Activated CD8-positive, alpha-beta T cell treated with anti-CD3 and anti-CD28 coated beads for 36 hours (primary cell): ENCODE measurements at places on chromosomes 3 and 15. TPM values are rescaled to one million over a fixed set of nuclear protein-coding genes. Genes with fewer than 3 reads are reported as not detected.

- peaks cover 5% of the 10 kb centered on the region for H3K4me1 ChIP-seq
- H3K4me3 ChIP-seq = no peak within 1 kb of the TSS
- H3K27ac ChIP-seq = no peak within 1 kb of the TSS
- no peak for DNase-seq
- no peaks in the 10 kb centered on the region for H3K36me3 ChIP-seq
- peaks cover 2% of the 10 kb centered on the region for H3K27me3 ChIP-seq
Observed at GRCh38 chr3:69122403-69122802, at the start of gene LMOD3. Gene LMOD3, minus strand, starts transcription at chr3:69122595. Its CDS starts 209 bp downstream, at chr3:69122386.

DNA sequence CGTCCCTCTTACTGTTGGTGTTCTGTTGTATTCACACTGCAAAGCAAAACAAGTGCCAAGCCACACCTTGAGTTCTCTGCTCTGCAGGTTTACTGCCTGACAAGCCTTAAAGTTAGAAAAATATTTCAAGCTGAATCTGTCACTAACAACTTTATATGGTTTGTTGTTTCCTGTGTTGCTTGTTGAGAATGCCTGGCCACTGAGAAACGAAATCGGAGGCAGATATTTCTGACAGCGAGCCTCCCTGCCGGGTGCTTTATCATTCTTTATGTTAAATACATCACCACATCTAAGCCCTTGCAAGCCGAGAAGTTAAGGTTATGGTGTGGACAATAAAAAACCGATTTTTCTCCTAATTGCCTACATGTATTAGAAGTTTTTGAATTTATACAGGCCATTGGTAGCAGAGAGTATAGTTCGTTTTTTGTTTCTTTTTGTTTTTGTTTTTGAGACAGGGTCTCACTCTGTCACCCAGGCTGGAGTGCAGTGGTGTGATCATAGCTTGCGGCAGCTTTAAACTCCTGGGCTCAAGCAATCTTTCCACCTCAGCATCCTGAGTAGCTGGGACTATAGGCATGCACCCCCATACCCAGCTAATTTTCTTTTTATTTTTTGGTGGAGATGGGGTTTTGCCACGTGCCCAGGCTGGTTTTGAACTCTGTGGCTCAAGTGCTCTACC is 188.4 kb upstream of the ICE2 start:
- peaks cover 7% of the 10 kb centered on the region for H3K4me1 ChIP-seq
- peak overlapping the region; percentile 8 for H3K4me3 ChIP-seq
- DNase-seq = no peak
- peak overlapping the region; percentile 25 for H3K27ac ChIP-seq

DNA sequence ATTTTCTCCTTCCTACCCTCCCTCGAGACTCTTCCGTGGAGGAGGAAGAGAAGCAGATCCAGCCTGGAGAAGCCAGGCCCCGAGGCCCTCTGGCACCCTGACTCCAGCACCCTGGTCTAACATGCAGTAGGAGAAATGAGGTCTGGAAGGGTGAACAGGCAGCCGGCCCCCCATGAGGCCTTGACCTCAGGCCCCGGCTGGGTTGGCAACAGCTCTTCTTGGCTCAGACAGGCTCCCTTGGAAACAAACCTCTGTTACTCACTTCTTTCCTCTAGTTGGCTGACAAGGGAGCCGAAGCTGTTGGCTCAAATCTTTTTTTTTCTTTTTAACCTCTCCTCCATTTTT is 73.4 kb downstream of the CPN2 start:
- H3K4me1 ChIP-seq = peaks cover 2% of the 10 kb centered on the region
- H3K27ac ChIP-seq = no peak overlapping the region
- no peaks in the 10 kb centered on the region for H3K36me3 ChIP-seq
- no peak overlapping the region for H3K4me3 ChIP-seq
- no peak for DNase-seq
- no peaks in the 10 kb centered on the region for H3K27me3 ChIP-seq

- H3K27me3 ChIP-seq = no peaks in the 10 kb centered on the region
- no peak overlapping the region for H3K27ac ChIP-seq
- H3K36me3 ChIP-seq = peaks cover 34% of the 10 kb centered on the region
- no peak overlapping the region for H3K4me3 ChIP-seq
- DNase-seq = no peak
Observed at GRCh38 chr3:52215351-52215750, 10.1 kb downstream of the TLR9 start.

DNA sequence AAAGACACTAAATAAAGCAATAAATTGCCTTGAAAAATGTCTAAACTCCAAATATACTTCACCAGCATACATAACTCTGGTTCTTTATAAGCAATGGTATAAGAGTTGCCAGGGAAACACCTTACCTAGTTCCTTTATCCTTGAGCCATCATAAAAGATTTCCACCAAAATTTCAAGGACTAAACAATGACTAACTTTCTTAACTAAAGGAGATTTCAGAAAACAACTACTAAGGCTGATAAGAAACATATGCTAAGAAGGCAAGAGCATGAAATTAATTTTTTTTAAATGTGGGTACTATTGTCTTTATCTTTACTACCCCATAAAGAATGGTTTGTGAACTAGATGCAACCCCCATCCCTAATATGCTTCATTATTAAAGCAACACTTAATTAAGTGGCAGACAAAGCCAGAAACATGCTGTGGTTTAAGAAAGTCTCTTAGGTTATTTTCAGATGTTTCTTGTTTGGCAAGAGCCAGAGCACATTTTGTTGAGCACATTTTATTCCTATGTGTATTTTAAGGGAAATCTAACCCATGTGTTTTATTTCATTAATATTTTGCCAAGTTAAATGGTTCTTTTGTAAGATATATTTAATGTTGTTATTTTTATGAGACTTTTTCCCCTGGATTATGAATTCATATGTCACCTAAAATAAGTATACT is 17.4 kb upstream of the VEPH1 start:
- DNase-seq = no peak
- H3K27ac ChIP-seq = no peak overlapping the region
- H3K4me3 ChIP-seq = no peak overlapping the region
- no peaks in the 10 kb centered on the region for H3K36me3 ChIP-seq
- H3K4me1 ChIP-seq = no peaks in the 10 kb centered on the region
- peaks cover 2% of the 10 kb centered on the region for H3K27me3 ChIP-seq

DNA sequence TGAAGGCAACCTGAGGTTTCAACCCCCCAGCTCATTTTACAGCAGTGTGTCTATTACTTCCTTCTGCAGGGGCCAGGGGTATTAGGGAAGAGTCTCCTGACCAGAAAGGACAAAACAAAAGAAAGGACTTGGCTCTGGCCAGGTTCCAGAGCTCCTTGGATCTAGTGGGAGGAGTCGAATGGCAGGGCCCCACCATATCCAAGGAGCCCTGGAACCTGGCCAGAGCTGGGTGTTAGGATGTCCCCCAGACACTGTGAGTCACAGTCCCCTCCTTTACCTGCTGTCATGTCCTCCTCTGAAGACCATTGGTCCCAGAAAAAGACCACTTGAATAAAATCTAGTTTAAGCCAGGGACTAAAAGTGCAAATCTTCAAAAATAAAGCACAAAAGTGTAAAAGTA is 113.2 kb downstream of the EEFSEC start:
- H3K27me3 ChIP-seq = no peaks in the 10 kb centered on the region
- H3K36me3 ChIP-seq = peaks cover 11% of the 10 kb centered on the region
- no peak overlapping the region for H3K27ac ChIP-seq
- H3K4me1 ChIP-seq = peaks cover 2% of the 10 kb centered on the region

- peak; percentile 52 for DNase-seq
- H3K4me1 ChIP-seq = peaks cover 43% of the 10 kb centered on the region
- H3K4me3 ChIP-seq = no peak overlapping the region
- peak overlapping the region; percentile 85 for H3K27ac ChIP-seq
Observed at GRCh38 chr3:14142567-14143270, 17.9 kb downstream of the TMEM43 start.

- DNase-seq = no peak
- H3K4me3 ChIP-seq = no peak overlapping the region
- H3K36me3 ChIP-seq = peaks cover 74% of the 10 kb centered on the region
- no peaks in the 10 kb centered on the region for H3K27me3 ChIP-seq
- no peak overlapping the region for H3K27ac ChIP-seq
Observed at GRCh38 chr15:79321876-79322275, 11.0 kb downstream of the TMED3 start.

- H3K27ac ChIP-seq = no peak overlapping the region
- DNase-seq = no peak
- no peak overlapping the region for H3K4me3 ChIP-seq
- H3K27me3 ChIP-seq = no peaks in the 10 kb centered on the region
- no peaks in the 10 kb centered on the region for H3K36me3 ChIP-seq
Observed at GRCh38 chr3:155001289-155002010, 78.7 kb upstream of the MME start.

DNA sequence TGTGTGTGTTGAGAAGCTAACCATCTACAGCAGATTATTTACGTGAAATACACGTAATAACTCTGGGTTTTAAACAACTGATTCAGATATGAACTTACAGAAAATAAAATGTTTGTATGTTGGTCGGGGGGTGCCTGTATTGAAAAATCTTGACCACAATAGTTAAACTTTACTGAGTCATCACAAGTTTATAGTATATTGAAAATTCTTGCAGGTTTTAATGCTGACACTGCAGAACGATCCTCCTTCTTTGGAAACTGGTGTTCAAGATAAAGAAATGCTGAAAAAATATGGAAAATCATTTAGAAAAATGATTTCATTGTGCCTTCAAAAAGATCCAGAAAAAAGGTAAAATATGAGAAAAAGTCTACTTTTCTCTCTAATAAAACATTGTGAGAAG is 41.3 kb upstream of the SLC22A13 start:
- H3K4me1 ChIP-seq = peaks cover 9% of the 10 kb centered on the region
- no peak for DNase-seq
- no peak overlapping the region for H3K27ac ChIP-seq
- H3K36me3 ChIP-seq = peaks cover 35% of the 10 kb centered on the region

GRCh38 chr15:64143276-64143675 is 8.3 kb upstream of the SNX22 start:
- H3K27ac ChIP-seq = no peak overlapping the region
- no peaks in the 10 kb centered on the region for H3K27me3 ChIP-seq
- peaks cover 3% of the 10 kb centered on the region for H3K4me1 ChIP-seq
- peaks cover 6% of the 10 kb centered on the region for H3K36me3 ChIP-seq
- DNase-seq = no peak

GRCh38 chr15:59998305-59998949 is 5.7 kb upstream of the FOXB1 start:
- no peak overlapping the region for H3K4me3 ChIP-seq
- DNase-seq = no peak
- peaks cover 6% of the 10 kb centered on the region for H3K36me3 ChIP-seq
- H3K4me1 ChIP-seq = peaks cover 48% of the 10 kb centered on the region
- H3K27ac ChIP-seq = no peak overlapping the region

- peaks cover 21% of the 10 kb centered on the region for H3K27me3 ChIP-seq
- H3K4me1 ChIP-seq = peaks cover 14% of the 10 kb centered on the region
- H3K36me3 ChIP-seq = no peaks in the 10 kb centered on the region
- no peak overlapping the region for H3K4me3 ChIP-seq
Observed at GRCh38 chr15:70463453-70463834, 299.9 kb downstream of the UACA start.

- H3K27me3 ChIP-seq = no peaks in the 10 kb centered on the region
- H3K4me1 ChIP-seq = peaks cover 5% of the 10 kb centered on the region
- no peak for DNase-seq
- H3K27ac ChIP-seq = no peak overlapping the region
Observed at GRCh38 chr15:50549326-50549725, 2.9 kb upstream of the USP50 start.

GRCh38 chr15:36335659-36336058 is 243.8 kb upstream of the CDIN1 start:
- no peak overlapping the region for H3K4me3 ChIP-seq
- DNase-seq = no peak
- no peak overlapping the region for H3K27ac ChIP-seq

DNA sequence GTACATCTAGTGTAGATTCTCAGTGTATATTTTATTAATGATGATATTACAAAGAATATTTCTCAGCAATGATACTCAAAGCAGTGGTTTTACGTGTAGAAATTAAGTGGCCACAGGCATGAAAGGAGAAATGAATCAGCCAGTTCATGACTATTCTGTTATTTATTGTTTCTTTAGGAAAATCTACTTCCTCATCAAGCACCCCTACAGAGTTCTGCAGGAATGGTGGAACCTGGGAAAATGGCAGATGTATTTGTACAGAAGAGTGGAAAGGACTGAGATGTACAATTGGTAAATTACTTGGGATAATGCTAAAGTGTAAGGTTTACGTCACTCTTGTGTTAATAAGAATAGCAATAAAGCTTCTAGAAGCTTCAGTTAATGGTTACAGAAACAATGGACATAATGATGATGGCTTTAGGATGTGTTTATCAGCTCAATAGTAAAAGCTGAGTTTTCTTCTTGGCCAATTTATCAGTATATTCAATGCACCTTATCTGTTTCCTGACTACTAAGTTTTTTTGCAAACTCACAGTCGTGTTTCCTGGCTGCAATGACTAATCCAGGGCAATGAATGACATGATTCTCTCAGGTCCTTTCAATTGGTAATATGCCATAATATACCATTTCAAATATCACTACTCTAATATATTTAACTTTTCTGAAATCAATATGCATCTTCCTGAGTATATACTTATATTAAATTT is 20.2 kb downstream of the ADGRG7 start:
- peaks cover 32% of the 10 kb centered on the region for H3K4me1 ChIP-seq
- no peak overlapping the region for H3K27ac ChIP-seq
- H3K4me3 ChIP-seq = no peak overlapping the region
- H3K36me3 ChIP-seq = peaks cover 27% of the 10 kb centered on the region
- H3K27me3 ChIP-seq = peaks cover 1% of the 10 kb centered on the region

Gene GOLGA6D
- not detected for total RNA-seq

Gene PKM
- total RNA-seq = 2,588 TPM

Gene PAK6
- total RNA-seq = 0.83 TPM

Gene SGO1
- 25.6 TPM for total RNA-seq

Gene AP3B2
- 0.18 TPM for total RNA-seq

Gene CPEB1
- 1.6 TPM for total RNA-seq

Gene IMPDH2
- total RNA-seq = 535 TPM

Gene PP2D1
- total RNA-seq = not detected

Gene GPX1
- 202 TPM for total RNA-seq
